ENCODE measurements at places on chromosomes 13 and 19.

GRCh38 chr13:88085036-88085435 is 413.9 kb downstream of the SLITRK5 start:
- DNase-seq = no peak

DNA sequence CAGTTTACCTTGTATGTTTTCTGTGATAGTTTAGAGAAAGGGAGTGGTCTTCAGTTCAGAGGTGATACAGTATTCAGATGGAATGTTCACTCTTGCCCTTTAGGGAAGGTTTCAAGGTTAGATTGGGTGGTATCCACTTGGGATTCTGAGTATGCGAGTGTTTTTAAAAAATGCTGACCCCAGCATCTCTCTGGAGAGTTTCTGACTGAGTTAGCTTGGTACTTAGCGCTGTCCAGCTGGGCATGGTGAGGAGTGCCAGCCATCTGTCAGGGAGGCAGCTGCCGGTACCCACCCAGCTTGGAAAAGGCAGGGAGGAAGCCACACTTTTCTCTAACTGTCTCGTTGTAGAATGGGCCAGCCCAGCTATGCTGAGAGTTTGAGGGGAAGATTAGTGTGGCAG is 63.3 kb downstream of the ARHGEF7 start:
- no peak for DNase-seq

GRCh38 chr13:93420887-93421286 is 194.3 kb downstream of the GPC6 start:
- no peak for DNase-seq

DNA sequence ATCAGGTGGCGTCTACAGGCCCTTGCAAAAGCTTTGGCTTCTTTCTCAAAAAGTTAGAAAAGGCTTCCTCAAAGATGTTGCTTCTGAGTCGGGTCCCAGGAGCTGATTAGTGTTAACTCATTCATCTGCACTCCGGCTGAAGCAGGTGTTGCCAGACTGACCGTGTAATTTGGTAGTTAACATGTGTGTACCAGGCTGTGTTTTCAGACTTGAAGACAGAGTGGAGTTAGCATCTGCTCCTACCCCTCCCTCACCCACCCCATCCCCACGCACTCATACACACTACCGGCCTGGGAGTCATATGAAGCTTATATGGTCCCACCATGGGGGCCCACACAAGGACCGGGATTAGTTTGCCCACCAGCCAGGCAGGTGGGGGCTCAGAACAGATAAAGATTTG is 111.5 kb downstream of the DNAJC15 start:
- no peak for DNase-seq

- DNase-seq = no peak
Measured at GRCh38 chr19:47446534-47447469, 24.9 kb downstream of the SLC8A2 start.
